Stimulated activated CD8-positive, alpha-beta memory T cell treated with anti-CD3 and anti-CD28 coated beads, Interleukin-15, amount 100 ng/mL, for 1 hour (primary cell): ENCODE measurements at places on chromosomes 3 and 15.

DNA sequence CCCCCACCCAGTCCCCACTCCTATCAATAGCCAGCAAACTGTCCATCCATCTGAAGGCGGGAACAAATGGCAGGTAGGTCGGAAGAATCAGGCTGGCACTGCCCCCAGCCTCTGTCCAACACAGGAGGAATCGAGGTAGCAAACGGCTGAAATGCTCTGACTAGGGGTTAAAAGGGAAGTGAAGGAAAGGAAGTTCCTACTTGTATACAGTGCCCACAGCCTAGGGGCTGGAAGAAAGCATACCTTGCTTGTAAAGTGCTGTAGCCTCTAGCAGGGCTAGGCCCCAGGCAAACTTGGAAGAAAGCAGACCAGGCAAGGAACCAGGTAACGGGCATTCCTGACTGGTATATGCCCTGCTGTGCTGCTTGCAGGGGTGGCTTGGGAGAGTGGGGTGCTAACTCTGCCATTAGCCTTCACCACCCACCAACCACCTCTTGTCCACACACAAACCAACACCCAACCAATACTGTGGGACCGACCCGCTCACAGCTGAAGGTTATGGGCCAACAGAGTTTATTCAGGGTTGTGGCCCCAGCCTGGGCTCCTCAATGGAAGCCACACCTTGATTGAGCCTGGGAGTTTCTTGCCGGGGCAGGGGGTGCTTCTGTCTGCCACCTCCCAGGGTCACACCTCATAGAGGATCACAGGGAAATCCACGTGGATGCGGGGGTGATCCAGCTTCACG, 2.4 kb downstream of the TUSC2 start:
- DNase-seq = no peak

DNA sequence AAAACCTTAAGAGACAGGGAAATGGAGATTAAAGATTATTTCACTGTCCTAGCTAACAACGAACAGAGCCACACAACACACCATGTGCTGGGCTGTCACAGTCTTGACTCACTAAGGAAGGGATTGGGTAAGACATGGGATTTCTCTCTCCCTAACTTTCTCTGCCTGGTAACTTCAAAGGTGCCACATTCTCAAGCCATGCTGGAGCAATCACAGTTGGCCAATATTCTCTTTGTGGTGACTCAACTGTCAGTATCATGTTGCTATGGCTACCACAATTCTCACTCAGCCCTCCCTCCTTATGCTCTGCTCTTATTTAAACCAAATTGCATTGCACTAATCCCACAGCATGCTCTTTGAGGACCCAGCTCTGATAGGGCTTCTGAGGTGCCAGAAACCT, 74.0 kb downstream of the OXNAD1 start:
- DNase-seq = no peak

DNA sequence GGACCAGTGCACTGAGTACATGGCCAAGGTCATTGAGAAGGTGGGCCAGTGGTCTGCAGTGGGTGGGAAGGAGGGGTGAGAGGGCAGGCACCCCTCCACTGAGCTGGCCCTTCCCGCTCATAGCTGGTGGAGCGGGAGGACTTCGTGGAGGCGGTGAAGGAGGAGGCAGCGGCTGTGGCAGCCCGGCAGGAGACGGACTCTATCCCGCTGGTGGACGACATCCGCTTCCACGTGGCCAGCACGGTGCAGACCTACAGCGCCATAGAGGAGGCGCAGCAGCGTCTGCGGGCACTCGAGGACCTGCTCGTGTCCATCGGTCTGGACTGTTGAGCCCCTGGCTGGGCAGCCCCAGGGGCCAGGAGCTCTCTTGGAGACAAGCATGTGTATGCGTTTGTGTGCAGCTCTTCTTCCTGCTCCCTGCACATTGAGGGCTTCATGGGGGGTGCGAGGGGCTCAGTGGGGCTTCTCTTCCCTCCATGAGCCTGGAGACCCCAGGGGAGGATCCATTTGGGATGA, 7.5 kb downstream of the ABTB1 start:
- DNase-seq = no peak

- DNase-seq = no peak
Measured at GRCh38 chr15:94145046-94145445, 86.3 kb upstream of the MCTP2 start.

DNA sequence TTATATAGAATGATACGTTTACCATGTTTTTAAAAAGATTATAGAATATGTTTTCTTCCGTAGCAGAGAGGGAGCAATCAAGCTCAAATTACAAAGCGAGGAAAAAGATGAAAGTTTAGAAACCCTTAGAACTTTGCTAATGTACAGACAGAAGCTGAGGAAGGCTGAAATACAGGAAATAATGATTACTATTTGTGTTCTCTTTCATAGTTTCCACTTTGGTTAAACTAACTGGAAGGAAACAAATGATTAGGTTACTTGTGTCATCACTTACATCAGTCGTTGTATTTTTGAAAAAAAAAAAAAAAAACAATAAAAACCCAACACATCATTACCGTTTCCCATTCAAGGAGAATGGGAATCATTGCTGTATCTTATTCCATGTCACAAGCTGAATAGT, 337.8 kb upstream of the CBLB start:
- no peak for DNase-seq
